Activated CD4-positive, alpha-beta T cell treated with anti-CD3 and anti-CD28 coated beads, Interleukin-2, Interleukin-6, amounts not matched to agents 100 ng/mL and 50 ng/mL, durations not matched to agents 16 hours and 8 hours (primary cell): ENCODE measurements at places on chromosomes 5 and 9.
A peak's percentile ranks its signal among the peaks of the same experiment; 100 is the strongest.

- DNase-seq: peak; percentile 42
These were observed 158.1 kb upstream of the SHB start for GRCh38 chr9:38227061-38227540.

GRCh38 chr9:121996783-121997182, 96.3 kb downstream of the TTLL11 start:
- no peak for DNase-seq

- DNase-seq: no peak
These were observed 5.8 kb upstream of the C5orf52 start for GRCh38 chr5:157665467-157666070.

- peak; percentile 53 for DNase-seq
These were observed 1.9 kb upstream of the GPBP1 start for GRCh38 chr5:57171816-57172465.

DNA sequence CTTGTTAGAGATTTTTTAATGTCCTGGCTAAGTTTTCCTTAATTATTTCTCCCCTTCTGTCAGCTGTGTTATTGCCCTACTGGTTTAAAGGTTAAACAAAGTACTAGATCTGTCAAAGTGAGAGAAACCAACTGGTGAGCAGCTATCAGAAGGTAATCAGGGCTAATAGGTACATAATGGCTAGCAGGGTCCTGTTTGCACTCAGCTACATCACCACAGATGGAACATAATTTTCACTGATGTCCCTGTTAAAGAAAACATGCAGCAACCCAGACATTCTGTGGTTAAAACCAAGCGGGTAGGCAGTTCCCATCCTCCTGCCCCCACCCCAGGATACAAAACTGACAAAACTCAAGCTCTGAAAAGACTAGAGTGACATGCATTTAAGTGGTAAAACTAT, 473.9 kb downstream of the NR2F1-AS1 start:
- no peak for DNase-seq

GRCh38 chr9:116274293-116274692, 120.7 kb downstream of the PAPPA start:
- DNase-seq: no peak

DNA sequence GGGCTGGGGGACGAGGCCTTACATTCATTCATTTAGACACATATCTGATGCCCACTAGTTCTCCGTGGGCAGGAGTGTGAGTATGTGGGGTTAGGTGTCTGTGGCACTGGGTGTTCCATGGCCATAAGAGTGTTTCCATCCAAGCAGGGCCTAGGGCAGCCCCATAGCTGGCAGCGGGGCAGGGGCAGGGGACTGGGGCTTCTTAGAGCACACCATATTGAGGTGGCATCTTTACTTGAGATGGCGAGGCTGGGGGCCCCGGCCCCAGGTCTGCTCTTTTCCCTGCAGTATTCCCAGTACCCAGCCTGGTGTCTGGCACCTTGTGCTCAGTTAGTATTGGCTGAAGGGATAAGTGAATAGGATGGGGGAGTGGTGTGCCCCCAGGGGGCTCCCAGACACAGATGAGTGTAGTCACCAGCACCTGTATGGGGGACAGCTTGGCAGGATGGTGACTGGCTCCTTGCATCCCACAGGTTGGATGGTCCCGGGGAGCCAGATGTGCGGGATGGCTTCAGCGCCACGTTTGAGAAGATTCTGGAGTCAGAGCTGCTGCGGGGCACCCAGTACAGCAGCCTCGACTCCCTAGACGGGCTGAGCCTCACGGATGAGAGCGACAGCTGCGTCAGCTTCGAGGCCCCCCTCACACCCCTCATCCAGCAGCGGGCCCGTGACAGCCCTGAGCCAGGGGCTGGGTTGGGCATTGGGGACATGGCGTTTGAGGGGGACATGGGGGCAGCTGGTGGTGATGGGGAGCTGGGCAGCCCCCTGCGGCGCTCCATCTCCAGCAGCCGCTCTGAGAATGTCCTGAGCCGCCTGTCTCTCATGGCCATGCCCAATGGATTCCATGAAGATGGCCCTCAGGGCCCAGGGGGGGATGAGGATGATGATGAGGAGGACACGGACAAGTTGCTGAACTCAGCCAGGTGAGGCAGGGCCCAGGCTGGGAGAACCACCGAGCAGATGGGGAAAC, 17.5 kb downstream of the PSD2 start:
- DNase-seq: no peak

DNA sequence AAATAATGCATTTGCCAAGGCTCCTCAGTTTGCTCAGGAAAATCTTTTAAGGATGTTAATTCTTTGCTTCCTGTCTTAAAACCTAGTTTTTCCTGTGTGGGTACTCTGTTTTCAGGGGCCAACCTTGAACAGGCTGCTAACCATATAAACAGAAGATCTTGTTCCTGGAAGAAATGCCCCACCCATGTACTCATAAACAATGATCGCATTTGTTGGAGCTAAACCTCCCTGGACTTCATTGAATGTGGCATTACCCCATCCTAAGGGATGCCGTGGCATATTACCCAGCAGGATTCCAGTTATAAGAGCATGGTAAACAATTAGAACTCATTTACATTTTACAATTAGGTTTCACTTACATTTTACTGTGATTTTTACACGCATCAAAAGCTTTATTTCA, 436.0 kb downstream of the ZNF608 start:
- no peak for DNase-seq

DNA sequence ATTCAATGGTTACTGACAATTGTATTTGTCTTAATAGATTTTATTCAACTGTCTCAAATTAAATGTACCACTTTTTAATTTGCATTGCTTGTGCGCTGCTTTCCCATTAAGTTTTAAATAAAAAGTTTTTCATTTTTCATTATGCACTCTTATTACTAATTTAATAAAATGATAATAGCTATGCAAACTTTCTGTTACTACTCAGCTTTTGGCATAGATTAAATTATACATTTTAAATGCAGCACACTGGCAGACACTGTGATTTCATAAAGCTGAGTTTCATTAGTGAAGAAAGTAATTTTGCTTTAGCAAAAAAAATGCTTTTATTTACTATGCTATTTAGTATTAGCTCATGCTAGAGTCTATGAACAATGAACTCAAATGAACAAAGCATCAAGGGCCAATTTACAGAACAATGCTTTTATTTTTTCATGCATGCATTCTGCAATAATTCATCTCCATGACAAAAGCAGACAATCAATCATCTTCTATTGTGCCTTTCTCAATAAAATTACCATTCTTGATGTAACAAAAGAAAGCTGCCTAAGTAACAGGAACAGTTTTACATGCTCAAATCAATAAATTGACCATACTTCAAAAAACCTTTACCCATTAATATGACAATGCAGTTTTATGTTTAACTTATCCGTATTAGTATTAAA, 595.2 kb upstream of the ARRDC3 start:
- DNase-seq: no peak

- DNase-seq: no peak
These were observed 241.4 kb upstream of the IL12B start for GRCh38 chr5:159571501-159572244.

GRCh38 chr9:88477300-88477751, 57.7 kb upstream of the NXNL2 start:
- peak; percentile 83 for DNase-seq

- DNase-seq: no peak
These were observed 113.2 kb upstream of the SNX2 start for GRCh38 chr5:122661496-122662180.

GRCh38 chr9:84139296-84140070, 158.9 kb downstream of the RMI1 start:
- DNase-seq: no peak

DNA sequence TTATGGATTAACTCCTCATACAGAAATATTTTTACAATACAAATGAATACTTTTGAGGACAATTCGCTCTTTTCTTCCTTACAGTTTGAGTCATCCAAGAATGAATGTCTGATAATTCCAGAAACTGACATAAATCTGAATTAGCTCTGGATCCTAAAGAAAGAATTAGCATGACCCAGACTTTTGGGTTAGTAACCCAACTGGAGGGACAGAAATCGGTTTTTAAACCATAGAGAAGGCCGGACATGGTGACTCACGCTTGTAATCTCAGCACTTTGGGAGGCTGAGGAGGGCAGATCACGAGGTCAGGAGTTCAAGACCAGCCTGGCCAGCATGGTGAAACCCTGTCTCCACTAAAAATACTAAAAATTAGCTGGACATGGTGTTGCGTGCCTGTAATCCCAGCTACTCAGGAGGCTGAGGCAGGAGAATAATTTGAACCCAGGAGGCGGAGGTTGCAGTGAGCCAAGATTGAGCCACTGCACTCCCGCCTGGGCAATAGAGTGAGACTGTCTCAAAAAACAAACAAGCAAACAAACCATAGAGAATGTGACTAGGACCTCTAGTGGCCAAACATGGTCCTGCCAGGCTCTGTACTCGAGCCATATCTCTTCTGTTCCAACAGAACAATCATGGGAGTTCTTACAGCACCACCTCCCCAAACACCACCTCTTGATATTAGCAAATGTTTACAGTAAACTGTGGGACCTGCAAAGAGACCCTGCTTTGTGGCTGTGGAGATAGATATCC, 44.8 kb downstream of the LURAP1L start:
- peak; percentile 1 for DNase-seq

- no peak for DNase-seq
These were observed 322.5 kb downstream of the CDK5RAP2 start for GRCh38 chr9:120257483-120257882.

DNA sequence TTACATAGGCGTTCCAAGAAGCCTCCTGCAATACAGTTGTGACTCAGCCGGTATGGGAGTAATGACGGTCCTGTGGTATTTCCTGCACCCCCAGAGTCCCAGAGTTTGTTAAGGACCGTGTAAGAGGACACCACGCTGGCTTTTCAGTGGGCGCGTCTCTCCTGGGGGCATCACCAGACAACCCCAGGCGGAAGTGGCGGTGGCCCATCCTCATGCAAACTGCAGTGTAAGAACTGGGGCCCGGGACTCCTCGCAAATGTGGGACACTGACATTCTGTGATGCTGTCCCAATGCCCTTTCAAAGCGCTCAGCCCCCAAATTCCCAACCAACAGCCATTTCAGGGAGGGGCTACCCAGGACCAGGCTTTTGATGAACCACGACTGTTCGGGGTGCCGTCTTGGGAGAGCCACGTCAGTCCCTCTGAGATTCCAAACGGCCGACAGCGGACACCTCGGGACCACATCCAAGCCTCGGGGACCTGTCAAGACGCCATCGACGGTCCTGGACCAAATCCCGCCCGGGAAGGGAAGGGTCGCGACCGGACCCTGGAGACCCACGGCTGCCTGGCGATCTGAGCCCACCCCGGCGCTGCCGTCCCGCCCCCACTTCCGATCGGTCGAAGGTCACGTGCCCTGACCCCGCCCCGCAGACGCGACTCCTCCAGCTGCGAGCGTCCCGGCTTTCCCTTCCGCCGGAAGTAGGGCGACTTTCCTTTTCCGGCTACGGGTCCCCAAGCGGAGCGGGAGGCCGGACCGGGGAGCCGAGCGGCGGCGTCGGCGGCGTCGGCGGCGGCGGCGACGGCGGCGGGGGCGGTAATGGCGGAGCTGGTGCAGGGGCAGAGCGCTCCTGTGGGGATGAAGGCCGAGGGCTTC, at the start of gene FUBP3:
TSS of gene FUBP3 (plus strand) at position 713 of the 873 bp plus-strand sequence. CDS start at position 817, 104 bp downstream.
- DNase-seq: peak; percentile 95

- no peak for DNase-seq
These were observed 30.6 kb downstream of the CORO2A start for GRCh38 chr9:98161851-98162250.

DNA sequence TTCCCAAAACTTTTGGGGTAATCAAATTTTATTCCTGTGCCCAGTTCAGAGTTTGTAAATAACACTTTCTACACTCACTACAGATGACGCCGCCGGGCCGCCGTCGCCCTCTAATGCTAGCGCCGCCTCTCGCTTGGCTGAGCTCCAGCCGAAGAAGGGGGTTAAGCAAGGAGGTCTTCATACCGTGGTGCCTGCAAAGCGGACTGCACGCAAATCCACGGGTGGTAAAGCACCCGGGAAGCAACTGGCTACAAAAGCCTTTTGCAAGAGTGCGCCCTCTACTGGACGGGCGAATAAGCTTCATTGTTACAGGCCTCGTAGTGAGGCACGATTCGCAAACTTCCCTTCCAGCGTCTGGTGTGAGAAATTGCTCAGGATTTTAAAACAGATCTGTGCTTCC, 280.4 kb downstream of the MEF2C start:
- peak; percentile 41 for DNase-seq

GRCh38 chr5:103519550-103519949, 43.0 kb downstream of the NUDT12 start:
- DNase-seq: no peak

- no peak for DNase-seq
These were observed 4.1 kb upstream of the CCDC69 start for GRCh38 chr5:151227918-151228447.

GRCh38 chr5:100448111-100448528, 87.1 kb upstream of the FAM174A start:
- DNase-seq: no peak

DNA sequence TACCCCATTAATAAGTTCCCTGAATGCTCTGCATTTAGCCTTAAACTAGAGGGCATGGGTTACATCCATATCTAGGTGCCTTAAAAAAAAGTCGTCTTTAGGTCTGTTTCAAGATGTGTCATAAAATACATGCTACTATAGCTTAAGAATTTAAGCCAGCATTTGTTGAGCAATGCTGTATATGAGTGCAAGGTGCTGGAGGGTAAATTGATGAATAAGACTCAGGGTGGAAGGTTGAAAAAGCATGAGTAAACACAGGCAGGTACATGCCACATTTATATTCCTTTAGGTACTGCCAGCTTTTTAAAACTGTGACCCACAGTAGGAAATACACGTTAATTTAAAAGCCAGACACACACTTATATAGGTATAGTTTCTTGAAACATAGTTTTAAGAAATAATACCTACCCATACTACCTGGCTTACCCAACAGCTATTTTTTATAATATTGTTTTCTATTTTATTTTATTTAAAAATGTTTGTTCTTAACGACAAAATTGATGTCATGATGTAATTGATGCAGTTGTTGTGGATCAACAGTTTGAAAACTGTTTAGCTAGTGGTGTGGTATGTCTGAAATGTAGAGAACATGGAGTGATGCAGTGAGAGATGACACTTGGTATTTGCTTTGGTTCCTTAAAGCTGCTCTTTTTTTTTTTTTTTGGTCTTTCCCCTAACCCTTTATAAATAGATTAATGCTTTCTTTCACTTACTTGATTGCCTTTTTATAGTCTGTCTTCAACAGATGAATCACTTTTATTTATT, 3.9 kb downstream of the HMGCR start:
- DNase-seq: no peak

- DNase-seq: no peak
These were observed 93.7 kb downstream of the NFIB start for GRCh38 chr9:14220256-14220655.

GRCh38 chr5:2751592-2752021, at the start of gene IRX2:
Gene IRX2 (minus strand): TSS chr5:2751677. CDS start chr5:2751413, 264 bp downstream.
- DNase-seq: peak; percentile 5

- peak; percentile 92 for DNase-seq
These were observed at the start of gene CLPTM1L for GRCh38 chr5:1344975-1345838. Gene CLPTM1L (minus strand): TSS chr5:1345099. CDS start chr5:1344841, 258 bp downstream.
